ENCODE measurements at places on chromosomes 5 and 9.

- H3K4me3 ChIP-seq: no peak overlapping the region
- H3K36me3 ChIP-seq: no peaks in the 10 kb centered on the region
- H3K4me1 ChIP-seq: no peaks in the 10 kb centered on the region
- H3K27ac ChIP-seq: no peak overlapping the region
- DNase-seq: no peak
Measured at GRCh38 chr5:104793755-104794080, 1231.1 kb upstream of the NUDT12 start.

DNA sequence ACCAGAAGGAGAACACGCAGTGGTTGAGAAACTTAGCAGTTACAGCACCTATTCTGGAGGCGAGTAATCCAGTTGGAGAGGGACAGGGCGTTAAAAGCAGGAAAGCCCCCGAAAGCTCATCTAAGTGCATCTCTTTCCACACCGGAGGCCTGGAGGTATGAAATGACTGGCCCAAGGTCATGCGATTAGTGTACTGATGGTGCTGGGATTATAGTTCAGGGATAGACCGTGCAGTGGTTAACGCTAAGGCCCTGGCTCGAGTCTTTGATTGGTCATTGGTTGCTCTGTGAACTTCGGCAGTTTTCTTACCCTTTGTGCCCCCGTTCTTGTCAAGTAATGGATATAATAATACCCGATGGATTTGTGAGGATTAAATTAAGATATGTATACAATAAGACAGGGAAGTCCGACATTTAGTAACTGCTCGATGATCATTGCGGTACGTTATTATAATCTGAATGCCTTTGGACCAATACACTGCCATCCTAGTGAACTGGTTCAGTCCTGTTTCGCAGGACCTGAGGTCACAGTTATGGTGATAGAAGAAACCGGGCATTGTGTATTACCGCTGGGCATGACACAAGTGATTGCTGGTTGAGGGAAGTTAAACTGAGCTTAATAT is 960 bp downstream of the CANX start:
- DNase-seq: peak; percentile 57
- H3K4me3 ChIP-seq: peak overlapping the region; percentile 91
- H3K27ac ChIP-seq: peak overlapping the region; percentile 93
- H3K4me1 ChIP-seq: peaks cover 64% of the 10 kb centered on the region
- no peaks in the 10 kb centered on the region for H3K27me3 ChIP-seq
- H3K36me3 ChIP-seq: no peaks in the 10 kb centered on the region

DNA sequence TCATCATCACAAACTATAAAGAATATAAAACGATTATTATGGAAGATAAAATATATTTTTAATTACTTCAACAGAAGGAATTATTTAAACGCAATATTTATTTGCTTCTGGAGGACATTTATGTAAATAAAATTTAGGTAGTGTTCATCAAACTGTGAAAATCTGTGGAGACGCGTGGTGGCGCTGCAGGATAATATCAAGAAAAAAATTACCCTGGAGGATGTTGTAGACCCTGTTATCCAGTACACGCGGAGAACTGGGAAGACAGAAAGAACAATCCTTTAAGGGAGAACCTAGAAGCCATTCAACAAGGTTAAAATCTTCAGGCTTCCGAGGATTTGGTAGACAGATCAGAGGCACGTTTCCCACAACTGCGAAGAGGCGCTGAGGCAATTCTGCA is at the start of gene PCDHB12:
Gene PCDHB12, plus strand, starts transcription at position 242 of the 400 bp plus-strand sequence. CDS start 189 bp downstream, outside the sequence.
- DNase-seq: peak; percentile 12
- no peak within 1 kb of the TSS for H3K4me3 ChIP-seq
- H3K27ac ChIP-seq: no peak within 1 kb of the TSS
- no peaks in the 10 kb centered on the region for H3K36me3 ChIP-seq

- DNase-seq: no peak
- H3K4me1 ChIP-seq: no peaks in the 10 kb centered on the region
- no peaks in the 10 kb centered on the region for H3K27me3 ChIP-seq
- no peak overlapping the region for H3K27ac ChIP-seq
- H3K36me3 ChIP-seq: no peaks in the 10 kb centered on the region
- no peak overlapping the region for H3K4me3 ChIP-seq
Measured at GRCh38 chr9:107471552-107471951, 18.0 kb downstream of the KLF4 start.

DNA sequence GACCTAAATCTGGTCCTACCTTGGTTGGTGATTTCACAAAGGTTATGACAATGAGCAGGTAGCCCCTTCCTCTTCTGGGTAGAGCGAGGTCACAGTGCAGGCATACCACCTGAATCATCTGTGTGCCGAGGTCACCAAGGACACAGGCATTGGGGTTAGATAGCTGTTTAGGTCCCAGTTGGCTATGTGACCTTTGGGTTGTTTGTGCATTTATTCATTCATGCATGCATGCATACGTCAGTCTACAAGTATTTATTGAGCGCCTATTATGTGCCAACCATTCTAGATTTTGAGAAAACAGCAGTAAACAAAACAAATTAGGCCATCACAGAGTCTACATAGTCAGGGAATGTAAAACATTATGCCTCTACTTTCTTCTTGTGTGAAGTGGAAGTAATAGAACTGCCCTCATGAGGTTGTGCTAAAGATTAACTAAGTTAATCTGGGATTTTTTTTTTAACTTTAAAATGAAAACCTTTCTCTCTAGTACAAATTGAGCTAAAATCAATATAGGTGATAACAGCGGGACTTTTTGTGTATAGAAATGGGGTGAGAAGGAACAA is 104.7 kb upstream of the SLC12A2 start:
- no peak for DNase-seq
- peaks cover 13% of the 10 kb centered on the region for H3K4me1 ChIP-seq
- H3K27ac ChIP-seq: no peak overlapping the region
- H3K36me3 ChIP-seq: no peaks in the 10 kb centered on the region

- no peak overlapping the region for H3K27ac ChIP-seq
- H3K36me3 ChIP-seq: no peaks in the 10 kb centered on the region
- H3K27me3 ChIP-seq: peaks cover 59% of the 10 kb centered on the region
- DNase-seq: no peak
- peaks cover 40% of the 10 kb centered on the region for H3K4me1 ChIP-seq
Measured at GRCh38 chr9:134297576-134297975, 28.7 kb upstream of the RXRA start.

GRCh38 chr5:142978726-142979125 is 208.5 kb downstream of the ARHGAP26 start:
- DNase-seq: no peak
- no peak overlapping the region for H3K27ac ChIP-seq
- H3K4me3 ChIP-seq: no peak overlapping the region
- no peaks in the 10 kb centered on the region for H3K36me3 ChIP-seq
- peaks cover 39% of the 10 kb centered on the region for H3K4me1 ChIP-seq

GRCh38 chr9:109918339-109919163 is 138.6 kb downstream of the PALM2AKAP2 start:
- H3K4me3 ChIP-seq: no peak overlapping the region
- H3K36me3 ChIP-seq: no peaks in the 10 kb centered on the region
- H3K27ac ChIP-seq: no peak overlapping the region
- no peak for DNase-seq

GRCh38 chr9:121778252-121779225 is 127.1 kb downstream of the DAB2IP start:
- H3K27me3 ChIP-seq: no peaks in the 10 kb centered on the region
- H3K4me1 ChIP-seq: no peaks in the 10 kb centered on the region
- H3K4me3 ChIP-seq: no peak overlapping the region
- no peak for DNase-seq

- H3K36me3 ChIP-seq: peaks cover 6% of the 10 kb centered on the region
- no peak for DNase-seq
- H3K4me1 ChIP-seq: peaks cover 44% of the 10 kb centered on the region
- no peaks in the 10 kb centered on the region for H3K27me3 ChIP-seq
- peak overlapping the region; percentile 70 for H3K27ac ChIP-seq
Measured at GRCh38 chr5:160009591-160009989, 651 bp downstream of the TTC1 start.

DNA sequence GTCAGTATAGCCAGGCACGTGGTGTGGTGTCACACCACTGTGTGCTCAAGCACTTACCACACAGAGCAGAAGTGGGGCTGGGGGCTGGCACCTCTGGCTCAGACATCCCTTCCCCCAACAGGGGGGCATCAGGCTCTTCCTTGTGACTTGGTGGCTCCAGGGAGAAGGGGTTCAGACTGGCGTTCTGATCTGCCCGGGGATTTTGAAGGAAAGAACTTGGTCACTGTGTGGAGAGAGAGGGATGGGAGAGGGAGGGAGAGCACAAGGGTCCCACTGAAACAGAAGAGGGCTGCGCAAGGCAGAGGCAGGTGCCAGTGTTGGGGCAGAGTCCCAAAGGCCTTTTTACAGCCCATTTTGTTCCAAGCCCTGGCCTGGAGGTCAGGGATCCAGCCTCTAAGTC is 109.7 kb upstream of the ALDH1B1 start:
- H3K27me3 ChIP-seq: peaks cover 2% of the 10 kb centered on the region
- no peak overlapping the region for H3K27ac ChIP-seq
- no peak for DNase-seq
- no peak overlapping the region for H3K4me3 ChIP-seq
- H3K36me3 ChIP-seq: no peaks in the 10 kb centered on the region

- H3K27me3 ChIP-seq: no peaks in the 10 kb centered on the region
- no peak overlapping the region for H3K27ac ChIP-seq
- H3K4me1 ChIP-seq: peaks cover 8% of the 10 kb centered on the region
- H3K36me3 ChIP-seq: peaks cover 10% of the 10 kb centered on the region
- no peak overlapping the region for H3K4me3 ChIP-seq
Measured at GRCh38 chr9:91302831-91303230, 58.9 kb downstream of the AUH start.

DNA sequence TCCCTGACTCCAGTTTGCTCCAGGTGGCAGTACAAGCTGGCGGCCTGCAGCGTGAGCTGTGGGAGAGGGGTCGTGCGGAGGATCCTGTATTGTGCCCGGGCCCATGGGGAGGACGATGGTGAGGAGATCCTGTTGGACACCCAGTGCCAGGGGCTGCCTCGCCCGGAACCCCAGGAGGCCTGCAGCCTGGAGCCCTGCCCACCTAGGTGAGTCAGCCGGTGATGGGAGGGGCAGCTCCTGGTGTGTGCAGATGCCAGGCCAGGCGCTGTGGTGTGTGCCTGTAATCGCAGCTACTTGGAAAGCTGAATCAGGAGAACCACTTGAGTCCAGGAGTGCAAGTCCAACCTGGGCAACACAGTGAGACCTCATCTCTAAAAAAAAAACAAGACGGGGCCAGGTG is 10.0 kb upstream of the CACFD1 start:
- peak; percentile 50 for DNase-seq
- H3K4me1 ChIP-seq: peaks cover 24% of the 10 kb centered on the region
- no peak overlapping the region for H3K4me3 ChIP-seq
- H3K36me3 ChIP-seq: no peaks in the 10 kb centered on the region
- H3K27me3 ChIP-seq: peaks cover under 1% of the 10 kb centered on the region

DNA sequence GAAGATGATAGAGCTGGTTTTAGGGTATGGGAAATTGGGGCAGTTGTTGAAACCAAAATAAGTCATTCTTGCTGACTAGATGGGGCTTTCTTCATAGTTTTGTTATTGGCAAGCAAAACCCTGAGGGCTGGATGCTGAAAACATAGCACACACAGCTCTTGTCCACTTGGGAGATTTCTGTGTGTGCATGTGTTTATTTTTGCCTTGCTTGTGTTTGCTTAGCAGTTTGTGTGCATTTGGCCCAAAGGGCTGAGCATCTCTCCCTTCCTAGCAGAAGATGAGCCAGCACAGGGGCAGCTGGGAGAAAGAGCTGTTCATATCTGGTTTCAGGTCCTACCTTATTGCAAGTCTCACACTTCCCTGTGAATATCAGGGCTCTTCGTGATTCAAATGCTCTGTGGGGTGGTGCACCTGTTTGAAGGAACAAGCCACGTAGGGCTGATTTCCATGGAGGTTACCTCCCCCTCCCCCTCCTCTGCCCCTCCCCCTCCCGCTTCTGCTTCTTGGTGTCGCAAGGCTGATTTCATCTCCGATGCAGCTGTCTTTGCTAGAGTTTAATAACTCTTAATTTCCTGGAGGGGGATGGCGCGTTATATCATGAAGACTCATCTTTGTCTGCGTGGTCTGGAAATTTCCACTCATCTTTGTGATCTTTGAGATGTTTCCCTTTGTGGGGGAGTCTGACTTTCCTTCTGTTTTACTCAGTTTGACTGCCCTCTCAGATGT is 296.5 kb downstream of the ARHGAP26 start:
- no peak for DNase-seq
- H3K27ac ChIP-seq: no peak overlapping the region
- no peaks in the 10 kb centered on the region for H3K4me1 ChIP-seq
- no peak overlapping the region for H3K4me3 ChIP-seq
- no peaks in the 10 kb centered on the region for H3K27me3 ChIP-seq
- H3K36me3 ChIP-seq: peaks cover 6% of the 10 kb centered on the region

- peak overlapping the region; percentile 30 for H3K4me3 ChIP-seq
- peaks cover 11% of the 10 kb centered on the region for H3K27me3 ChIP-seq
- no peaks in the 10 kb centered on the region for H3K36me3 ChIP-seq
- peak; percentile 62 for DNase-seq
- no peak overlapping the region for H3K27ac ChIP-seq
Measured at GRCh38 chr9:137435980-137436760, 5.0 kb downstream of the ENTPD8 start.

DNA sequence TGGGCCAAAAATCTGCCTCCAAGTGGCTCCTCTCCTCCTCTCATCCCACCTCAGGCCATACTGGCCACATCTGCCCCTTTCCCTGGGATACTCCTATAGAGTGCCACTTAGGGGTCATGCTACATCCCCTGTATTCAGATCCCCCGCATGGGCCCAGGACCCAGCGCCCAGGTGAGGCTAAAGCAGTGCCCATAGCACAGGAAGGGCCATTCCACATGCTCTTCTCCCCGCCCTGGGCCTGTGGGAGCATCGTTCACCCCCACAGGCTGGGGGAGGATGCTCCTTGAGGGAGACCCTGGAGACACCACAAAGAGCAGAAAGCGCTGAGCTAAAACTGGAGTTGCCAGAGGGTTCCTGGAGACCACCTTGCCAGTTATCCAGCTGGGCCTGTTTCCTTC is 52.5 kb upstream of the SLC25A51 start:
- H3K36me3 ChIP-seq: peaks cover 43% of the 10 kb centered on the region
- no peak for DNase-seq
- H3K27me3 ChIP-seq: no peaks in the 10 kb centered on the region
- H3K4me1 ChIP-seq: peaks cover 25% of the 10 kb centered on the region

DNA sequence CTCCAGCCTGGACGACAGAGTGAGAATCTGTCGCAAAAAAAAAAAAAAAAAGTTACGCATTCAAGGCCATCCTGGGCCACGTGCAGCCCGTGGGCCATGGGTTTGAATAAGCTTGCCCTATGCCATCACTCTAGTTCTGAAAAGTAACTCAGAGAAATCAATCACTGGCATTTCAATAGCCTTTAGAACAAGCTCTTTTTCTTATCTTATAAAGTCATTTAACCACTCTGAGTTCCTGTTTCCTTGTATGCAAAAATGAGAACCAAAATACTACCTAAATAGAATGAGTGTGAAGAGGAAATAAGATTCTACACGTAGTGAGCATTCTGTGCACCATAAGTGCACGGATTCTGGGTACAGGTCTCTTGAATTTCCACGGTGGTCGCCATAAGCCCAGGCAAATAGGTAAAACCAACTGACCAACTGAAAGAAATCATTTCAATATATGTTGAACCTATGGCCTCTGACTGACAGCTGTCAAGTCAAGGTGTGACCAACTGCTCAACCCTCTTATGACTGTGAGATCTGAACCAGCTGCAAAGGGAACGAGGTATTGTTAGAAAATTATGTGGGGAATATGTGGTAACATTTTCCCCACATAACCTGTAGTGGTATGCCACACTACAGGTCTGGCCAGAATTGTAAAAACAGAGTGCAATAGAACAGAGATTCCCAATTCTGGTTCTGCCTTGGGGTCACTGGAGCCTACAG is 143.9 kb upstream of the LHFPL2 start:
- H3K4me1 ChIP-seq: peaks cover 29% of the 10 kb centered on the region
- H3K27me3 ChIP-seq: no peaks in the 10 kb centered on the region
- H3K4me3 ChIP-seq: no peak overlapping the region
- no peak overlapping the region for H3K27ac ChIP-seq
